ENCODE measurements at places on chromosomes 13 and 19. TPM values are rescaled to one million over a fixed set of nuclear protein-coding genes. Genes with fewer than 3 reads are reported as not detected.

NLRP11 gene
- not detected for total RNA-seq

GFY gene
- total RNA-seq: not detected

ADGRE1 gene
- 15.8 TPM for total RNA-seq

GARIN5A gene
- total RNA-seq: not detected

F2RL3 gene
- not detected for total RNA-seq

CNFN gene
- total RNA-seq: 0.53 TPM

SDHAF1 gene
- 24.0 TPM for total RNA-seq

CALR3 gene
- total RNA-seq: not detected

OR7E24 gene
- total RNA-seq: not detected

ATP4B gene
- total RNA-seq: not detected

PSG2 gene
- total RNA-seq: not detected

BEST2 gene
- total RNA-seq: not detected

ZNF177 gene
- total RNA-seq: 3.8 TPM

PSG3 gene
- not detected for total RNA-seq

KASH5 gene
- total RNA-seq: 1.6 TPM

ALG5 gene
- total RNA-seq: 38.3 TPM

ADAT3 gene
- total RNA-seq: 4.5 TPM

ZNF560 gene
- 0.37 TPM for total RNA-seq

ATP4A gene
- not detected for total RNA-seq

UQCR11 gene
- 103 TPM for total RNA-seq

ZNF90 gene
- 26.8 TPM for total RNA-seq

TTC9B gene
- total RNA-seq: not detected

NLRP7 gene
- total RNA-seq: not detected

MVB12A gene
- total RNA-seq: 32.4 TPM

ZNF468 gene
- 16.2 TPM for total RNA-seq

FXYD7 gene
- 1.2 TPM for total RNA-seq

EFNA2 gene
- not detected for total RNA-seq

DNAAF3 gene
- total RNA-seq: 0.46 TPM

SERP2 gene
- 1.0 TPM for total RNA-seq

HTR2A gene
- not detected for total RNA-seq

IGSF23 gene
- not detected for total RNA-seq

HSH2D gene
- total RNA-seq: 29.9 TPM

GDF15 gene
- not detected for total RNA-seq

UHRF1 gene
- 110 TPM for total RNA-seq

B3GNT3 gene
- not detected for total RNA-seq

MIA gene
- total RNA-seq: 1.1 TPM

All from activated T-cell treated with anti-CD3 and anti-CD28 coated beads, Interleukin-2, amount 50 U/mL, for 72 hours (primary cell).